NCI-H187 treated with DMSO at 0.1 percent for 48 hours (cell line): ENCODE measurements at places on chromosomes 7 and 10.

DNA sequence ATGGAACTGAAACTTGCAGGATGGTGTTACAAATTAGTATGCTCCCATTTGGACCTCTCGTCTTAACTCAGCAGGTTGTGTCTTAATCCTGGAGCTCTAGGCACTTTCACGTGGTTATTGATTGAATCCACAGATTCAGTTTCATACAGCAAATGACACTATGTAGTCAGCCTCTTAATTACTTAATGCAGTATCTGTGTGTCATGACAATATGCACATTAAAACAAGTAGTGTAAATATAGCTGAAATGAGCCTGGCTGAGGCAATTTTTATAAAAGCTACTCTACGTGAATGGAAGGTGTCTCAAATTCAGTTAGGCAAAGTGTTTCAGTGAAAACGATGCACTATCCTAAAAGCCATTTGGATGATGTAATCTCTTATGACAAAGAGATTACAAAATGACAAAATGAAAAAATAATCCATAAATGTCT is 86.8 kb downstream of the CD36 start:
- no peak for DNase-seq

- no peak for DNase-seq
Observed at GRCh38 chr10:3287572-3288445, 115.2 kb upstream of the PITRM1 start.

GRCh38 chr10:103808780-103809179 is 46.6 kb downstream of the SH3PXD2A start:
- no peak for DNase-seq

GRCh38 chr7:82593780-82594179 is 150.2 kb upstream of the CACNA2D1 start:
- DNase-seq, result peak; percentile 53

- no peak for DNase-seq
Observed at GRCh38 chr7:130960208-130960988, 226.4 kb upstream of the KLF14 start.

- no peak for DNase-seq
Observed at GRCh38 chr10:105585753-105586152, 944.7 kb downstream of the SORCS3 start.

DNA sequence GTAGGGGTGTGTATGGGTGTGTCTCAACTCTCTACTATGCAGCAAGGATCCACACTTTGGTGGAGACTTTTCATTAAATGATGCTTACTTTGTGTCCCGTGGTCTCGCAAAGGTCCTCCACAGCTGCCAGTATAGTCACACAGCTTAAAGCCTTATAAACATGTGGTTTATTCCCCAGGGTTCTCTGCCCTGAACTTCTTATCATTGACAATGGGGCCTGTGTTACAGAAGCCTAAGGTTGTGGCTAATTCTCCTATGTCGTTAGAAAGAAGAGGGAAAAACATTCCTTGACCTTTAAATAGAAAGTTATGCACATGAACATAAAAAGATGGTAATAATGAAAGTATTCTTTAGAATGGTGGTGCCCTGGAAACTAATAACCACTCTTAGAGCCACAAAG is 201.4 kb downstream of the INHBA start:
- DNase-seq, result no peak

DNA sequence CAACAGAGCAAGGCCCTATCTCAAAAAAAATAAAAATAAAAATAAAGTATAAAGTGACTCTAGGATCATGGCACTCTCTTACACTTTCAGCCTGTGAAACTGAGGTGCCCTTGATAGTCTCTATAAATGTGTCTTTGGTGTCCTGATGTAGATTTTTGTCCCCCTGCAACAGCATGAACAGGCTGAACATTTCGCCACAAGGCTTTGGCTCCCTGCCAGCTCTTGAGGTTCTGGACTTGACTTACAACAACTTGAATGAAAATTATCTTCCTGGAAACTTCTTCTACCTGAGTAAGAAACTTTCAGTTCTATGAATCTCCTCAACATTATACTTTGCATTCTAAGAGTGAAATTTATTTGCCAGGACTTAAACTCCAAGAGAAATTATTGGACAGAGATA is 48.1 kb upstream of the BMS1 start:
- DNase-seq, result no peak

GRCh38 chr7:99375070-99375807 is 709 bp downstream of the ARPC1B start:
- no peak for DNase-seq

DNA sequence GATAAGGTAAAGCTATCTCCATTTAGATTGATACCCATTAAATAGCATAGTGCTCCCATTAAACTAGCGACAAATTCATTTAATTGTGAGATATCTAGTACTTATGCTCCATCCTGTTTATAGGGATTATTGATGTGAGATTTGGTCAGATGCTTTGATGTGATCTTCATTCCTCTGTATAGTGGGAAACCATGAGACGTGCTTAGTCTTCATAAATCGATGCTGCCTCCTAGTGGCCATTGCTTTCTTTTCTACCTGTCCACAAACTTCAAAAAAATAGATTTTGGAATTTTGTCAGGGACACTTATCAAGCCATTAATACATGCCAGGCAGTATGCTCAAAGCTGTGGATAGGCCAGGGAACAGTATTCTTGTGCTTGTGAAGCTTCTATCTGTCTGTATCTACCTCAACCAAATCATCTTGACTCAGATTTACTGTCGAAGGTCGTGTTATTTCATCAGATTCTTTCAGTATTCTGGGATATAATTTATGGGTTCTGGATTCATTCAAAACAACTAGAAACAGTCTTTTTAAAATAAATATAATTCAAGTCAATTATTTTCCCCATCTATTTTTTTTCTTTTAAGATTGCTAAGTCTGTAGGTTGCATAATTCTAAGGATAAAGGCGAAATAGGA is 12.0 kb downstream of the LSM8 start:
- peak; percentile 40 for DNase-seq

- no peak for DNase-seq
Observed at GRCh38 chr7:140348161-140348849, 50.0 kb downstream of the SLC37A3 start.

DNA sequence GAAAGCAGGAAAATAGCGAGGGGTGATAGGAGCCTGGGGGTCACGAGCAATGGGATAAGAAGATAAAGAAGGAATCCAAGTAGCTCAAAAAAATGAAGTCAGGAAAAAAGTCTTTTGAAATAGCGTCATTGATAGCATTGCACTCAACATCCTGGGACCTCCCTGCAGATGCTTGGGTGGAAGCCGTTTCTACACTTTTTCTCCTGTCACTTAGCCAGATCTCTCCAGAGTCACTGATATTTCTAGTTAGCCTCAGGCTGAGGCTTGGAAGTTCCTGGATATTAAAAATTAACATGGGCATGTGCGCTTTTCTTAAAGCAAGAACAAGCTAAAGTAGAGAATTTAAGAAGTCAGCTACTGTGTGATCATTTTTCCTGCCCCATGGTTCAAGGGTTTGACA is 39.5 kb upstream of the CHST15 start:
- DNase-seq, result no peak

DNA sequence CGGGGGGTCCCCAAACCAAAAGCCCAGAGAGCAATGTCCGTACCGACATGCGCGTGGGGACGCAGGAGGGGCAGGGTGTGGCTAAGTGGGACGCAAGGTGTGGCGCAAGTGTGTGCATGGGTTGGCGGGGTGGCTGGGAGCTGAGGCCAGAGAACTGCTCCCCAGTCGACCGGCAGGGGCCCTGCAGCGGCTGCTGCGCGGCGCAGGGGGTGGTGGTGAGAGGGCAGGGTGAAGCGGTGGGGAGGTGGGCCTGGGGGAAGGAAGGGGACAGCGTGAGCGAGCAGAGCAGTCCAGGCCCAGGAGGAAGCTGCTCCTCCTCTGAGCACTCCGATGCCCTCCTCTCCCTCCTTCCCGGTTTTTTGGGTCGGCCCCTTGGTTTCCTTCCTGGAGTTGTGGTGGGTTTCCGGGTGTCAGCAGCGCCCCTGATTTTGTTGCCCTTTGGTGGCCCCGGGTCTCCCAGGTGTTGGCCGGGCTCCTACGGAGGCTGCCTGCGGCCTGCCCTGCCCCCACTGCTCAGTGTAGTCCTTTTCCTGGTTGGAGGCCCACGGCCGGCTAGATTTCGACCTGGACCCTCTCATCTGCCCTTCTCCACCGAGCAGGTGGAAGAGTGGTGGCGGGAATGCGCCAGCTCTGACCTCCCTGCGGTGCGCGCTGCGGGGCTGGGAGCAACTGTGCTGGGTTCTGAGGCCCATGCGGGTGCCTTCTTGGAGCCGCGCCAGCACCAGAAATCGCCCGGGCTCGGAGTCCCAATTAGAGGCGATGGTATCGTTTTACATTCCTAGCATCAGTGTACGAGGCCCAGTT is 40.5 kb upstream of the COMTD1 start:
- DNase-seq, result no peak

- no peak for DNase-seq
Observed at GRCh38 chr10:5396556-5397300, 7.9 kb downstream of the TUBAL3 start.

DNA sequence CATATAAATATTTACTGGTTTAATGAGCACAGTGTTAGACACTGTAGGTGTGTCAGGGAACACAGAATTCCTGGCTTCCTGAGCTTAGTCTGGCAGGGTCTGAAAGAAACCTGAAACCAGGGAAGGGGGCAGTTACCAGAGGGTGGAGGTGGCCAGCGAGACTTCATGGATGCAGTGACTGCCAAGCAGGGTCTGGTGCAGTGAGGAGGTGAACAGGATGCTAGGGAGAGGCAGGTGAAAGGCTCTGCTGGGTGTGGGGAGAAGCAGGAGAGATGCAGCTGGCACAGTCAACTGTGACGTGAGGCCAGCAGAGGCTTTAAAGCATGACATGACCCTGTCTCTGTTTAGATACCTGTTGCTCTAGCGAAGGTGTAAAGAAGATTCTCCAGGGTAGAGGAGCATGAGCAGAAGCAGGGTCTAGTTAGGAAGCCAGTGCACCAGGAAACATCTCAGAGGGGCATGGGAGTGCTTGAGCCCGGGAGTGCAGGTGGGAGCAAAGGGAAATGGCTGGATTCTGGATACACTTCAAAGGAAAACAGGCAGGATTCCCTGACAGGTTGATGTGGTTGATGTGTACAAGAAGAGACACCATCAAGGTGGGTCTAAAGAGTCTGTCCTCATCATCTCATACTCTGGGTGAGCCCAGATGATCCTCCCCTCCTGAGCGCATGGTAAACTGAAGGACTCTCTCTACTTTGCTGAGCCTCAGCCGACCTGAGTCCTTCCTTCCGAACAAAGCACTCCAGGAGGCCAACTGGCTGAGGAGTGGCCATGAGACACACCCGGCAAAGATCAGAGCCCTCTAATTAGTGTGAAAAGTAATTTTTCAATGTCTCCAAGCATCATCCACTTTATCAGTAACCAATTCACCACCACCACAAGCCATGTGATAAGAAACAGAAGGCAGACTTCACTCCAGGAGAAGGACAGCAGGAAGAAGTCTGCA is 186.8 kb downstream of the COBL start:
- DNase-seq, result no peak

GRCh38 chr7:823649-824048 is 8.6 kb upstream of the SUN1 start:
- DNase-seq, result no peak

DNA sequence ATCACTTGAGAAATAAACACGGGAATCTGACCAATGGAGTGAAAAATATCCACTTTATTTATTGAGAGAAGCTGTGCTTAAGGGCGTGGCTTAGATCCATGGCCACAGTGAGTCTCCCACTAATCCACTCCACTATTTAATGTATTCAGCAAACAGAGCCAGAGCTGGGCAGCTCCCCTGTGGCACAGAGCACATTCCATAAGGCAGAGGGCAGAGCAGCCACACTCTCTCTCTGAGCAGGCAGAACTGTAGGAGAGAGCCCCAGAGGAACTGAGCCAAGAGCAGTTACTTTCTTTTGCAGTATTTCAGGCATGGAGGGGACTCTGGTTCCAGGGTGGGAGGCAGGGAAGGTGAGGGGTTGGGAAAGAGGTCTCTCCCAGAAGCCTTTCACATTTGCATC is 106.0 kb downstream of the GALNT17 start:
- DNase-seq, result no peak

DNA sequence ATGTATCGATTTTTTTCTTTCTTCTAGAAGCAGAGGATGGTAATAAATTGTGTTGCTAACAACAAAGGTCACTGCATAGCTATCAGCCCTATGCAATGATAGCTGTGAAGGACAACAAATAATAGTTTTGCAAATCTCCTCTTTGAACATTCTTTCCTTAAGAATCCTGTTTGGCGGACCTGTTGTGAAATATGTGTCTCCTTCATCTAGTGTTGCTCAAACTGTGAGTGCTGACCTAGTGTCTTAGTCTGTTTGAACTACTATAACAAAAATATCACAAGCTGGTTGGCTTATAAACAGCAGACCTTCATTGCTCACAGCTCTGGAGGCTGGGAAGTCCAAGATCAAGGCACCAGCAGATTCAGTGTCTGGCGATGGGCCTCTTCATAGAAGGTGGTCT is 53.7 kb downstream of the CAV1 start:
- DNase-seq, result no peak

GRCh38 chr7:80505900-80506500 is 5.9 kb downstream of the GNAT3 start:
- DNase-seq, result no peak

GRCh38 chr10:120453886-120454285 is 3.1 kb upstream of the PLPP4 start:
- no peak for DNase-seq

- no peak for DNase-seq
Observed at GRCh38 chr10:4219901-4220300, 434.9 kb upstream of the KLF6 start.
